GM12891 (cell line): ENCODE measurements at places on chromosomes 4 and X.

- peak; percentile 62 for DNase-seq
These were observed 32.1 kb downstream of the HTT start for GRCh38 chr4:3106339-3107186.

GRCh38 chr4:1447676-1448588, 41.7 kb upstream of the NKX1-1 start:
- peak; percentile 4 for DNase-seq

DNA sequence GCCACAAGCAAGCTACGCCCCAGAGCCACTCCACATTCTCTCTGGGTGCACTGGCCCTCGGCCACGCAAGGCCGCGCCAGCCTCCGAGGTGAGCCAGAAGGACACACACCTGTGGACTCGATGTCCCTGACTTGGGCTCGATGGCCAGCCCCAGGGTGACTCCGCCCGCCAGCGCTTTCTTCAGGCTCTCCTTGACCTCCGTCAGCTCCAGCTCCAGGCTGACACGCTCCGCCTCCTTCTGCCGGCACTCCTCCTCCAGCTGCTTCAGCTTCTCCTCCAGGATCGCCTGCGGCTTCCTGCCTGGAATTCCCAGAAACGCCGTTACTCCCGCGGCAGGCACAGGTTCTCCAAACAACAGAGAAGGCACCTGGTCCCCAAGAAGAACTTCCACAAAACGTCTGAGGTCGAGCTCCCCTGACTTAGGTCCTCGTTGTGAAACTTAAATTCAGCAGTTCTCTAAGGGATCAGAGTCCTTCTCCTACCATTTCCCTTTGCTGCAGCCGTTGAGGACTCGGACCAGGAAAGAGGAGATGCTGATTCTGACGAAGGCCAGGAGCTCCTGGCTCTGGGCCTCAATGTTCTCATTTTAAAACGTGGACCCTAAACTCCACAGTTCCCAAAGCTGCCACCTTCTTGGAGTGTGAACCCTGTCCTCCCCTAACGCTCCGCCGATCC, 166.8 kb downstream of the AFAP1 start:
- DNase-seq = no peak

DNA sequence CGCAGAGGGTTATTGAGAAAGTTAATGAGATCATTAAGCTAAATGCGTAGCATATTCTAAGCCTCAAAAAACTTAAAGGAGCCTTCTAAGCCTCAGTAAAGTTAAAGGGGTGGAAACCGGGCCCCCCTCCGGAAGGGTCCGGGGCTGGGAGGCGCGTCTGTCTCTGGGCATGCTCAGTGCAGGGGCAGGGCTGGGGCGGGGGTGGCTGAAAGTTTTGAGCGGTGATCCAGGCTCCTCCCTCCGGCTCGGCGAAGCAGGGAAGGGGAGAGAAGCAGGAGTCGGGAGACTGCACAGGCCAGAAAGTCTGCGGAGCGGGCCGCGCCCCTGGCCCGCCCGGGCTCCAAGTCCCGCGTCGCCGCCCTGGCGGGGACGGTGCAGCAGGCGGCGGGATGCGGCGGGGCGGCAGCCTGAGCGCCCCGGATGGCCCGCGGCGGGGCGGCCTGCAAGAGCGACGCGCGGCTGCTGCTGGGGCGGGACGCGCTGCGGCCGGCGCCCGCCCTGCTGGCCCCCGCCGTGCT, at the start of gene EVC:
EVC (plus strand) TSS at position 241 of the 518 bp plus-strand sequence; CDS start at position 421, 180 bp downstream.
- DNase-seq = peak; percentile 44

- DNase-seq = no peak
These were observed 115.9 kb upstream of the RBPJ start for GRCh38 chr4:26204911-26205370.

DNA sequence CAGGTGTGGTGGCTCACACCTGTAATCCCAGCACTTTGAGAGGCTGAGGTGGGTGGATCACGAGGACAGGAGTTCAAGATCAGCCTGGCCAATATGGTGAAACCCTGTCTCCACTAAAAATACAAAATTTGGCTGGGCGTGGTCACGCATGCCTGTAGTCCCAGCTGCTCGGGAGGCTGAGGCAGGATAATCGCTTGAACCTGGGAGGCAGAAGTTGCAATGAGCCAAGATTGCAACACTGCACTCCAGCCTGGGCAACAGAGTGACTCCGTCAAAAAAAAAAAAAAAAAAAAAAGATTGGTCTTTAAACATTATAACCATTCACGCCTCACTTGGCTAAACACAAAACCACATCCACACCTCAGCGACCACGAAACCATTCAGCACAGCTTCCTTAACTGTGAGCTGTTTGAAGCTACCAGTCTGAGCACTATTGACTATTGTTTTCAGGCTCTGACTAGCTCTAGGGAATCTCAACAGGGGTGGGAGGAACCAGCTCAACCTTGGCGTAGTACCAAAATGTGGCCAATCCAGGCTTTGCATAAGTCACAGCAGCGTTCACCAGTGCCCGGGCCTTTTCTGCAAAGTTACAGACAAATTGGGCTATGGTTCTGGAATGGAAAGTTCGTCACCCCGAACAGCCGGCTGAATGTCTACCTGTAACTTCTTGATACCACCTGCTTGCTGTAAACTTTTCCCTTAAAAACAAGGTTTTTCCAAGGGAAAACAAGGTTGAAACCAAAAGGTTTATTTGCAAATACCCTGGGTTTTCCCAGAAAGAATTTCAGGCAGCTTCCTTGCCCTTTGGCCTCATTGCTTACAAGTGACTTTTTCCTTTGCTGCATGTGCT, 73.6 kb upstream of the DHX15 start:
- DNase-seq = peak; percentile 21

GRCh38 chr4:59238212-59238611, 1961.9 kb upstream of the ADGRL3 start:
- no peak for DNase-seq

DNA sequence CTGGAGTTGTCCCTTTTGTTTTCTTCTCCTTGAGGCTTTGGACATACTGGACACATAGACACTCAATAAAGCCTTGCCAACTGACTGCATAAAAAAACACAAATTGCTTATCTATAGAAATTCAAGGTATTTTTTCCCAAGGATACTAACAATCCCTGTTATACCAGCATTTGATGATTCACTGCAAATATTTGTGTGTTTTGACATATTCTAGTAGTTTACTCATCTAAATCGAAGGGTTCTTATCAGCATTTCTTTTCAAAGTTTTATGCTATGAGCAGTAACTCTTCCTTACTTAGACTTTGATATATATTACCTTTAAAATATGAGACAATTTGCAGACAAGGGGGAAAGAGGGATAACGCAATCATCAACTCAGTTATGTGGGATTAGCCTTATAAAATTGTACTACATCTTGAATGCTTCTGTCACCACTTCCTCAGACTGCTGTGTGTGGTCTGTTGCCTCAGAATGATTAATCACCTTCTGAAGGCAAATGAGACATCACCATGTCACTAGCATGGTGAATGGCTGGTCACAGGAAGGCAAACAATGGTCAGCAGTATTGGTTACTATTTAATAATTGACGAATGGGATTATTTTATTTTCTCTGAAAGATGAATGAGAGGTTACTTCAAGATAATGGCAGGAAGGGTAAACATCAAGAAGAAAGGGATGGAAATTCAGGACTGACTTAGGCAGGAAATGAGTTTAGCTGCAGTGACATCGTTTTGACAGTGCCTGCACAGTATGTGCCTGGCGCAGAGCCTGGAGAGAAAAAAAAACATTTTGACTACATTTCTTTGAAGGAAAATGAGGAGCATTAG, 544.3 kb upstream of the CNKSR2 start:
- DNase-seq = no peak

DNA sequence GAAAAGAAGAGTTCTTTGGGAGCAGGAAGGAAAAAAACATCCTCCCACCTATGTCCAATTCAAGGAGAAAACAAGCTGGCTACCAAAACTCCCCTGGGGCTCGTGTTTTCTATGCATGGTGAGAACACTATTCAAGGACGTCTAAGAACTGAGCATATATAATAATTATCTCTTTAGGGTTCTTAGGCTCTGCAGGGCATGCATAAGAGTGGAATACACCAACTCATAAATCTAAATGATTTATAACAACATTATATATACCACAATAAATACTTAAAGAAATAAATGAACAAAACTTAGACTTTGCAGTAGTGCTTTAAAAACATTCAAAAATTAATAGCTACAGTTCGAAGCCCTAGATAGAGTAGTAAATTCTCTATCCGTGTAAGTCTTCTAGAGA, 19.5 kb upstream of the TMEM154 start:
- DNase-seq = no peak

- DNase-seq = no peak
These were observed 148.6 kb upstream of the TTC29 start for GRCh38 chr4:147094238-147094637.

GRCh38 chr4:183204793-183205192, 105.7 kb downstream of the WWC2 start:
- DNase-seq = no peak

DNA sequence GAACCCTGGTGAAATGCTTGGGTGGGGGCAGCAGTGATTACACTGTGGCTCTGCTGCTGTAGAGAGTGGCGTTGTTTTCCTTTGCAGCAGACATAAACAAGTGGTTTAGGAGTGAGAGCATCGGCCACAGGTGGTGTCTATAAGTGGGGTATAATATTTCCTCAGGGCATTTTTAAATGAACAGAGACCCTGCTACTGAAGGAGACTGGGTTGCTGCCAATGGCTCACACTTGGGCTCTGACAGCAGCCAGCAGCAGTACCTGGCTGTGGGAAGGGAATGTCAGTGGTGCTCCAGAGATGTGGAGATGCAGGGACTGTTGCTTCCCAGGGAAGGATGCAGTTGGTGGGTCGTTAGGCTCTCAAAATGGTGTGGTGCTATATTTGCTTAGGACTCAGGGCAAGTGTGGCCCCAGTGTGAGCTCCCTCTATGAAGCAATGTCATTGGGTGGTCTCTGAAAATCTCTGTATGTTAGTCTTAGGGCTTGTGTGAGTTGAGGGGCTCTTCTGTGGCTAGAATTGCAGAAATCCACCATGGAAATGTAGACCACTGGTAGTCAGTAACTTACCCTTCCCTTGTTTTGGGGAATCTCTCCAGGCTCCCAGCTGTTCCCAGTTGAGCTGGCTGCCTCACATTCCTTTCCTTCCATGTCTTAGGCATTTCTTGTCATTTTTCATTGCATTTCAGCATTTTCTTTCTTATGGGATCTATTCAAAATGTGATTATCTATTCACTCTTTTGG, 1023.0 kb upstream of the GRID2 start:
- DNase-seq = no peak

GRCh38 chr4:185640811-185641675, 105.7 kb upstream of the PDLIM3 start:
- no peak for DNase-seq

- DNase-seq = no peak
These were observed 90.6 kb downstream of the DCAF8L2 start for GRCh38 chrX:27680726-27681125.

DNA sequence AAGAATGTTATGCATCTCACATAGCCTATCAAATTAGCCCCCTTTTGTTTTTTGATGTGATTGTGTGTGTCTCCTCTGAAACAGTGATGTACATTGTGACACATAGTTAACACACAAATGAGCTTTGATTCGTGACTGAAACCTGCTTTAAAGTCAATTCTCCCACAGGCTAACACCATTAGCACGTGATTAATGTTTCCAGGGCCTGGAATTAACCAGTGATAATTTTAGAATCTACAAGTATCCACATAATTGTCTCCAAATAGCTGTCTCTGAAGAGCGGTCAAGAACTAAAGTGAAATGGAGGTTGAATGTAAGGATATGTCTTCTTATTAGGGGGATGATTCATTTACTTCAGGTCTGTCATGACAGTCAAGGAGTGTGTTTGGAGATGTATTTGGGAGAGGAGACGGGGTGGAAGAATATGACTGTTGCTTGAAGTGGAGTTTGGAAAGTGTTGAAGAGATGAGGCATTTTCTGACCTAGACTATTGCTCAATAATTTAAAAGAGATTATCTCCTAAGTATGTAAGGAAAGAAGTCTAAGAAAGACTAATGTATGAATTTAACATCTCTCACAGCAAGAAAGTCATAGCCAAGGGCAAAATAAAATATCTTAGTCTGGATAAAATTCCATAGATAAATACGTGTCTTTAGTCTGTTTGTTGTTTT, 13.7 kb upstream of the RASGEF1B start:
- DNase-seq = no peak

- no peak for DNase-seq
These were observed 110.9 kb downstream of the HDAC8 start for GRCh38 chrX:72461766-72462165.

DNA sequence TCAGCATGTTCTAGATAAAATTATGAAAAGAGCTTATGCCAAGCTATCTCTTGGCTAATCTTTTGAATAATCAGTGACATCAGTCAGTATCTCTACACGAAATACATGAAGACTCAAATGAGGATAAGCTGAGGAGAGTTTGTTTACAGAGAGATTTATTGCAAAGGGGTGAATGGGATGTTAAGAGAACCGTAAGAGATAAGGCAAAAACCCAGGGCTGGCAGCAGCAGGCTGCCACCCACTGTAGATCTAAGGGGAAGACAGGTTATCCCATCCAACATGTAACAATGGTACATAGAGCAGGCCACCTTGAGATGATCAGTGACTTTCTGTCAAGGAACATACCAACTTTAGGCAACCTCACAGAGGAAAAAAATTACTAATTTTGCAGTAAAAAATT, 432.1 kb upstream of the NR3C2 start:
- no peak for DNase-seq

DNA sequence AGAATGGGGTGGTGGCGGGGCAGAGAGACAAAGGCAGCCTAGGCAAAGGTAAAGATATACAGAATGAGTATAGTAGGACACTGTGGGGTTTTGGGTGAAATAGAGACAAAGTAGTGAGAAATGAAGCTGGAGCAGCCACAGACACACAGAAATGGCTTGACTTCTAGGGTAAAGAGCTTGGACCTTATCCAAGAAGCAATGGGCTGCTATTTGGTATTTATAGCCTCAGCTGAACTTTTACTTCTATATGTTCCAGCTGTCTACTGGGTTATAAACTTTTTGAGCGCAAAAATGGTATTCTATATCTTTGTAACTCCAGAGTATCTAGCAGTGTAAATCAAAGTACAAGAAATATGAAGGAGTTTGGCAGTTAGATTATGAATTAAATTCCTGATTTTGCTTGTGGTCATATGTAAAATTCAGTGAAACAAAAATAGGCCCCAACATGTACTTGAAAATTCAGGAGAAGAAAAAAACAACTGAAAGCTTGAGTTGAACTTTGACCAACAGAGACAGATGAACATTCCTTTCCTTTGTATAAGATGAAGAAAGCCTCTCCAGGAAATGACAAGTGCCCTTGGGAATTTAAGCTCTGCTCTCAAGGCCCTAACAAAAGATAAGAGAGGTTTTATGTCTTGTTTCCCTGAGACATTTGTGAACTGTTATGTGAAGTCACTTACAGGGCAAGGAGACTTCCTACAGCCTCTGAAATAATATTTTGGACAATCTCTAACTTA, 354.1 kb downstream of the CHIC1 start:
- no peak for DNase-seq

DNA sequence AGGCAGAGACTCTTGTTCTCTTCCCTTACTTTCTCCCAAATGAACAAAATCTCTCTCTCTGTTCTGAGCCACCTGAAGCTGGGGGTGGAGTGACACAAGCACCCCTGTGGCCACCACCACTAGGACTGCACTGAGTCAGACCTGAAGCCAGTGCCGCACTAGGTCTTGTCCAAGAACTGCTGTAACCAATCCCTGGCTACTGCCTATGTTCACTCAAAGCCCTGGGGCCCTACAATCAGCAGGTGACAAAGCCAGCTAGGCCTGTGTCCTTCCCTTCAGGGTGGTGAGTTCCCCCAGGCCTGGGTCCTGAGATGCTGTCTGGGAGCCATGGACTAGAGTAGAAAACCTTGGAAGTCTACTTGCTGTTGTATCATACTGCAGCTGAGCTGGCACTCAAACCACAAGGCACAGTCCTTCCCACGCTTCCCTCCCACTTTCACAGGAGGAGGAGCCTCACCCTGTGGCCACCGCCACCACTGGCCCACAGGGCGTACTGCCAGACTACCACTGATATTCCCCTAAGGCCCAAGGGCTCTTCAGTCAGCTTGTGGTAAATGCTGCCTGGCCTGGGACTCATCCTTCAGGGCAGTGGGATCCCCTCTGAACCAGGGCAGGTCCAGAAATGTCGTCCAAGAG, 119.1 kb downstream of the RTL9 start:
- DNase-seq = no peak
